Effector CD4-positive, alpha-beta T cell (primary cell): ENCODE measurements at places on chromosomes 5 and 9.

DNA sequence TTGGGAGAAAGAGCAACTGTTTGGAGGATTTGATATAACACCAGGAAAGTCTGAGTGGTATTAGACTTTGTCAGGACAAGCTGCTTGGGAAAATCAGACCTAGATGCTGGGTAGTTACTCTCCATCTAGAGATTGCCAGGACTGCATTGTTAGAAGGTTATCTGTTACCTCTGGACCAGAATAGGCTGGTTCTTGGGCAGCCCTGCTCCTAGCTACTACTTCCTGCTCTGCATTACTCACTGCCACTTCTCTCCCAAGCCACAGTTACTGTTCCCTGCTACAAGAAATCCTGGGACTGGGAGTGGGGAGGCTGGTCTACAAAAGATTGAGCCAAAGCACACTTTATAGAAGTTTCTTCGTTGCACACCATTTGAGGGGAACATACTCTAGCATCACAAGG lies 95.5 kb upstream of the KCNN2 start:
- no peak for DNase-seq

GRCh38 chr9:27280860-27281259 lies 16.1 kb downstream of the EQTN start:
- DNase-seq = no peak

DNA sequence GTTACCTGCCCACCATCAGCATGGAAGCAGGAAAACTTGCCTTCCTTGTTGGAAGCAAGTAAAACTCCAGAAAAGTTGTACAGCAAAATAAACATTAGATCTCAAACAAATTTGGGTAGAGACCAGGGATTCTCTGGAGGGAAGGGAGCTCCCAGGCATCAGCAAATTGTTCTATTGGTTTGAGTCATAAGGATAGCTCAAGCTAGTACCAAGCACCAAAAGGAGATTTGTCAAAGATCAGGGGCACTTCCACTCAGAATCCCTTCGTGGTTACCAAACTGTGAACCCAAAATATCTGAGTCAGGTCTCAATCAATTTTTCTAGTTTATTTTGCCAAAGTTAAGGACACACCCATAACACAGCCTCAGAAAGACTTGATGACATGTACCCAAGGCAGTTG lies 37.8 kb downstream of the DNAJB5 start:
- DNase-seq = no peak

GRCh38 chr9:135805422-135806022 lies 101.8 kb downstream of the CAMSAP1 start:
- DNase-seq = no peak

DNA sequence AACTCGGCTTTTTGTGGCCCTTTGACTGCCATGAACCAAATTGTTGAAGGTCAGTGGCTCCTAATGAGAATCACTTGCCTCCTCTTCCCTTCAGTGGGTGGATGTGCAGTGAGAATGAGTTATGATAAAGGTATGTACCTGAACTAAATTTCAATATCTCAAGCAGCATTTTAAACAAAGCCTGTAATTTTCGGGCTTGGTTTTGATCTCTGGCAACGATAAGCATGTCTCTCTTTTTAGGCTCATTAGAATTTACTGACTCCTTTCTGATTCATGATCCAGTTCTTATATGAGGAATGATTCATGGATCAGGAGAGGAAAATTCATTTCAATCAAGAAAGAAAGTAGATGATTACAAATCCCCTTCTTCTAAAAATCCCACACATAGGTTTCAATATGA lies 305.5 kb downstream of the ARRDC3 start:
- DNase-seq = no peak

GRCh38 chr9:131823701-131824146 lies 83.8 kb upstream of the RAPGEF1 start:
- no peak for DNase-seq

DNA sequence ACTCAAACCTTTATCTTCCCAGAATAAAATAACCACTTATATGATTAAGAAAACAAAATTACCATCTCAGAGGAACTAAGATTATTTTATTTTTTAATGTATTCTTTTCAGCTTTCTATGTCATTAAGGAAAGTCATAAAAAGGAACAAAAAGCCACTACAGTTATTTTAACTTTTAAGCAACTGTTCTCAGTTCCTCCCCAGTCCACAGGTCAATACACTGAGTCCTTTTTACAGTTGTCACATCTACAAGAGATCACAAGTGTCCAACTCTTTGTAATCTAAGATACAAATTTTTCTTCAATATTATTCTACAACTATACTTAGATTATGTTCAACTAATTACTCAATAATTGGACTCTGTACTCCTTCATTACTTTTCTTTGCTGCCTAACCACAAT lies 782.8 kb upstream of the ACO1 start:
- no peak for DNase-seq

GRCh38 chr5:139862313-139862712 lies 66.7 kb downstream of the PSD2 start:
- DNase-seq = no peak
